ENCODE measurements at places on chromosomes 11 and 22.

- DNase-seq, result no peak
Measured at GRCh38 chr22:30615543-30615954, 8.6 kb downstream of the TCN2 start.

- DNase-seq, result no peak
Measured at GRCh38 chr11:118615976-118616371, 8.6 kb downstream of the PHLDB1 start.

DNA sequence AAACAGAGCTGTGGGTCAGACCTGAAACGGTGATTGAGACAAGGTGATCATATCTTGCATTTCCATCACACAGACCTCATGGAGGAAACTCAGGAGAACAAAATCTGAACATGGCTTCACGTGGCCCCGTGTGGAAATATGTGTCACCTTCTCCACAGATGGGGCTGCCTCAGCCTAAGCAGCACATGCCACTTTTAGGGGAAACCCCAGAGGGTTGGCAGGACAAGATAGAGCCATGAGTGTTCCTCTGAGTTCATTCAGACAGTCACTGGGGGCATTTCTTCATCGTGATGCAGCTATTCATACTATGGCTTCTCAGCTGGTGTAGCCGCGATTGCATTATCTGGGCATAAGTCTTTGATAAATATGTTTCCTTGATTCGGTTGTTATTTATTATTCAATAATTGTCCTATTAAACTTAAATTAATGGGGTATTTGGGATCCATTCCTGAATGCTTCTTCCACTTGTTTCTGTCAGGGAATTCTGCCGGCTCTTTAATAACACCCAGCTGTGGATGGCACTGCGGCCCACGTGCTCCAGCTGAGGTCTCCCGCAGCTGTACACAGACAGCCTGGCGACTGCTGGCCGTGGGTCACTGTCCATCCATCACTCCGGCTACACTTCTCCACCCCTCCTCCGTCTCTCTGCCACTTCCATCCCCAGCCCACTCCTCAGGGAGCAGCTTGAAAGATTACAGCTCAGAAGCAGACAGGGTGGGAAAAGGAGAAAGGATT, 485.1 kb downstream of the OPCML start:
- DNase-seq, result no peak

- no peak for DNase-seq
Measured at GRCh38 chr22:43266076-43266475, 77.1 kb downstream of the SCUBE1 start.

DNA sequence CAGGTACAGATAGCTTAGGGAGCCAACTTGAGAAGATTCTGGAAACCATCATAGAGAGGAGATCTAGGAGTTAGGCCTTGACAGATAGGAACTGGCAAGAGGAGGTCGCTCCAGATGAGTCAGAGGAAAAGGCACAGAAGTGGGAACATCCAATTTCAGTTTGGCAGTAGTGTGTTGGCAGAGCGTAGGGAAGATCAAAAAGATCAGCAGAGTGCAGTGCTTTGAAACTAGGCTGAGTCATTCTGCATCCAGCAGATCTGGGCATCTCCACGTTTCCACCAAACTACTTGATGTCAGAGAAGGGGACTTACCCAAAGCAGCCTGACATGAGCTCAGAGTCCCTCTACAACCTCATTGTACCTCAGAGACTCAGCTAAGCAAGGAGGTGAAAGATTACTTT, 58.5 kb downstream of the GAB4 start:
- no peak for DNase-seq

- no peak for DNase-seq
Measured at GRCh38 chr11:106415510-106415909, 338.0 kb downstream of the AASDHPPT start.

DNA sequence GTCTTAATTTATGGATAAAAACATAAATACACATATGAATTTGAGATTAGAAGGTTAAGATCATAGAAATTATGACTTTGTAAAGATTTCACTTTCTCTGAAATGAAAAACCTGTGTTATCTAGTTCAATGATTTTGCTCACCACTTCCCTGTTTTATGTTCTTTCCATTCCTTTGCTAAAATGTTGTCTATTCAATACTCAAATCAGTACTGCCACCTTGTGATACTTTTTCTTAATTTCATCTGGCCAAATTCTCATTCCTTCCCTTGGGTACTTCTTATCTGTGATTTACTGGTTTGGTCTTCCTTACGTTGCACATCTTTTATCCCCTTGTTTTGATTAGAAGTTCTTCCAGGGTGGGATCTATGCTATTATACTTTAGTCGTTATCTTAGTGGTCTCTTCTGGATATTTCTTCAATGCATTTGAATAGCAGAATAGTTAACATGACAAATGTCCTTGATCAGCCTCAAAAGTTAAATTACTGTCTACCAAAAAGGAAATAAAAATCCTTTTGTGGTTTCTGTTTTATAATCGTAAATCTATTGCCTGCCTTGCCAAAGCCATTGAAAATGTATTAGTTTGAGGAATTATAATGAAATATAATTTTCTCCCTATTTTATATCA, 197.0 kb downstream of the PGR start:
- no peak for DNase-seq

DNA sequence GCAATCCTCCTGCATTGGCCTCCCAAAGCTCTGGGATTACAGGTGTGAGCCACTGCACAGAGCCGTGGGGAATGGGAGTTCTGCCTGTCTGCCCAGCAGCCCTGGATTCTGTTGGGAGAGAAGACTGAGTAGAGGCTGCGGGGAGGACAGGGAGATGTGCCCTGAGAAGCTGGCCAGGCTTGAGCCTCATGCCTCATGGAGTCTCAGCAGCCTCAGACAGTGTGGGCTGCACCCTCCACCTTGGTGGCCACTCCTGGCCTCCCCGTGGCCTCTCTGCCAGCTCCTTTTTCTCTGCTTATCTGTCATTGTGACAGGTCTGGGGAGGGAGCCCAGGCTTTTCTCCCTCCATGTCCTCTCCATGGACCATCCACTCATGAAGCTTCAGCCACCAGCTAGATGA, 43.2 kb downstream of the DKK3 start:
- DNase-seq, result no peak

DNA sequence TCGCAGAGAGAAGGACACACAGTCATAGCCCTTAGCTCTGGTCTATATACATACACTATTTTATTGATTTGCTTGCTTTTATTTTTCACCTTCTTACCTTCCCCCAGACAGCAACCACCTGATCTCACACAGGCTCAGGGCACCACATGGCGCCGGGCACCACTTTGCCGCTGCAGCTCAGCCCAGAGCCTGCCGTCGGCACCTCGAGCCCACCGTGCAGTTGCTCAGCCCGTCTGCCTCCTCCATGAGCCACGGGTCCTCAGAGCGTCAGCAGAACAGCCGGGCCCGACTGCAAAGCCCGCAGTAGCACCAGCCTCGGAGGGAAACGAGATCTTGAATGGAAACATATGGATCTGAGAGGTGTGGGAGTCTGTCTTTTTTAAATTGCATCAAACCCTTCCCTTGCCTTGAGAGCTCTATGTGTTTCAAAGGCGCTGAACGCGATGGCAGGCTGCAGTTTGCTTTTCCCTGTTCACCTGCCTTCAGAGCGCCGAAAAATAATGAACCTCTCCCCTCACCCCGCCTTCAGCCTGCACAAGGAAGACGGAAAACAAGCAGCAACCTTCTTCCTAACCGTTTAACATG, 505.4 kb downstream of the MN1 start:
- DNase-seq, result no peak

DNA sequence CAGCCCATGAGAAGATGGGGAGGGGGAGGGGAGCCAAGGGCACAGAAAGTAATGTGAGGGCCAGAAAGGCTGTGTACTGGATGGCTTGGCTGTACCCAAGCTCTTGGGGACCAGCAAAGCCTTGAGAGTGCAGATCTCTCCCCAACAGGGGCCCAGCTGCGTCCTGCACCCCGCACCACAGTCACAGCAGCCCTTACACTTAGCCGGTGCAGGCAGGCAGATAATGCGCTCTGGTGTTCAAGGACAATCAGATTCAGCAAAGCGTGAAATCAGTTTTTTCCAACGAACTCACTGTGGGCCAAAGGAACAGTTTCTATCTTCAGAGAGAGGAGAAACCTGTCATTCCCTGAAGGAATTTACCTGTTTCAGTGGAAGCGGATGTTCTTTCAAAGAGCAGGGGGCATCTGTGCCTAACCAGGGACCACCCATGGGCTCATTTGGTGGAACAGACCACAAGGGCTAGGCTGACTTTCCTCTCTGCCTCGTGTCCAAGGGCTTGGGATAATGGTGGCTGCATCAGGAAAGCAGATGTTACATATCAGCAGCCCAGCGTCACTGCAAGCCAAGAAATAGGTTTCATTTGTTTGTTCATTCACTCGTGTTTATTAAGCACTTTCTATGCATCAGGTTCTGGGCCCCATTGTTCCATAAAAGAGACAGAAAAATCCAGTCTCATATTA, 81.2 kb upstream of the SPON1 start:
- DNase-seq, result no peak

DNA sequence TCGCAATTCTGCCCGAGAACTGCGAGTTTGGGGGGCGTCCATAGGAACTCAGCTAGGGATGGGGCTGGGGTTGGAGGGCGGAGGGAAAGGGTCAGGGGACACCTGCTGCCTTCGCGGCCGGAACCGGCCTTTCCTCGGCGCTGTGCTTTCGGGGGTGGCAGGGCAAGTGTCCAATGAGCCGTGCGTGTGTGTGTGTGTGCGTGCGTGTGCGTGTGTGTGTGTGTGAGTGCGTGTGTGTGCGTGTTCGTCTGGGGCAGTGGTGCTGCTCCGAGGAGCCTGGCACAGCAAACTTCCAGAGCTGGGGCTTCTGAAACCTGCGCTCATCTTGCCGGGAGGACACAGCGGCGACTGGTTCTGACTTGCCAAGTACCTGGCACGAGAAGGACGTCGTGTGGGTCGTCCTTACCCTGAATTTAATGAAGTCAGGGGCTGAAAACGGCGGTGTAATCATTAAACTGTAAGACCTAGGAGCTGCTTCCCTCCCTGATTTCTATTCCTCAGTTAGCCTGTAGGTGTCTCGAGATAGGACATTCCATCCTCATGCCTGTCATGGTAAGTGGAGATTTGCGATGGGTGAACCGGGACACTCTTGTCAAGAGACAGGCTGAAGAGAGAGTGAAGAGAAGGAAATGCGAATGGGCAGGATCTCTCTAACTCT, 27.0 kb upstream of the AMOTL1 start:
- DNase-seq, result no peak

- DNase-seq, result no peak
Measured at GRCh38 chr11:126477535-126478305, 122.2 kb downstream of the ST3GAL4 start.

DNA sequence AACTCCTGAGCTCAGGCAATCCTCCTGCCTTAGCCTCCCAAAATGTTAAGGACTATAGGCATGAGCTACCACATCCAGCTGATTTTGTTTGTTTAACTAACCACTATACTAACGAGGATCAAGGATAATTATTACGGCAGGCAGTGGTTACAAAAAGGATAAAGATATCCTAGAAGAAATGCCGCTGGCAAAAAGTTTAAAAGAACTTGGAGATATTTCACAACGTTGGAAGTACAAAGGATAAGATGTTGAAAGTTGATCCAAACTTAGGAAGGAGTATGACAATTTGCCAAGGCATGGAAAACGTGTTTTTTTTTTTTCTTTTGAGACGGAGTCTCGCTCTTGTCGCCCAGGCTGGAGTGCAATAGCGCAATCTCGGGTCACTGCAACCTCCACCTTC, 13.4 kb downstream of the AP5B1 start:
- DNase-seq, result no peak

DNA sequence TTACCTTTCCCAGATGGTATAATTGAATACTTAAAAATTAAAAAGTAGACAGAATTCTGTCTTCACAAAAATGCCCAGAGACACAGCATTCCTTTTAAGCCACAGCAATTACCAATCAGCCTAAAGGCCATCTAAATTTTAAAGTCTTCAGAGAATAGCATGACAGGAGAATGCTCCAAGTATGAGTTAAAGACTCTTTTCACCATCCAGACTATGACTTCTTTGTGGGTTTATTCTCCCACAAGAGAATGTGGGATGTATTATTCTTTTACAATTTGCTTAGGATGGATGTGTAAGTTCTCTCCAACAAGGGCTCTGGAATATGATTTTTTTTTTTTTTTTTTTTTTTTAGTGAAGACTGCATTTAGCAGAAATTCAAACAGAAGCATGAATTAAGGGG, 249.9 kb downstream of the TTC28 start:
- DNase-seq, result no peak

DNA sequence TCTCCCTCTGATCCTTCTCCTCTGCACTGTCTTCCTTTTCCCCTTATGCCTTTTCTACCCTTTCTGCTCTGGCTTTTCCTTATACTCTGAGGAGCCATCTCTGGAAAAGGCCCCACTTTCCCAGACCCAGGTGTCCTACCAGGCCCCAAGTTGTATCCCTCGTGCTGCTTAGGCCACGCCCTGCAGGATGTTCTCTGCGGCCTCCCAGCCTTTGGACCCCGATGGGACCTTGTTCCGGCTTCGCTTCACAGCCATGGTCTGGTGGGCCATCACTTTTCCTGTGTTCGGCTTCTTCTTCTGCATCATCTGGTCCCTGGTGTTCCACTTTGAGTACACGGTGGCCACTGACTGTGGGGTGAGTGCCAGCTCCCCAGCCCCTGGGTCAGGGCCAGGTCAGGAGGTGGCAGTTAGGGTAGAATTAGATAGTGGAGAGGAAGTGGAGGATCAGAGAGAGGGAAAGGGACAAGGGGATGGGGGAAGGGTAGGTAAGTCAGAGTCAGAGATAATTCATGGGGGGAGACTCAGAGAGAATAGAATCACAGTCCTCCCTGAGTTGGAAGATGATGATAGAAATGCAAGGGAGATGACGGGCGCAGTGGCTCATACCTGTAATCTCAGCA, 8.9 kb downstream of the PGAP2 start:
- no peak for DNase-seq

Measured in stimulated activated naive CD4-positive, alpha-beta T cell (primary cell).